AG10803 (cell line): ENCODE measurements at places on chromosomes 3 and 15.
A peak's percentile ranks its signal among the peaks of the same experiment; 100 is the strongest.

GRCh38 chr3:51816723-51817122 is 37.7 kb upstream of the IQCF6 start:
- no peak for DNase-seq

- DNase-seq: no peak
These were observed 39.5 kb downstream of the CFAP100 start for GRCh38 chr3:126434264-126434590.

DNA sequence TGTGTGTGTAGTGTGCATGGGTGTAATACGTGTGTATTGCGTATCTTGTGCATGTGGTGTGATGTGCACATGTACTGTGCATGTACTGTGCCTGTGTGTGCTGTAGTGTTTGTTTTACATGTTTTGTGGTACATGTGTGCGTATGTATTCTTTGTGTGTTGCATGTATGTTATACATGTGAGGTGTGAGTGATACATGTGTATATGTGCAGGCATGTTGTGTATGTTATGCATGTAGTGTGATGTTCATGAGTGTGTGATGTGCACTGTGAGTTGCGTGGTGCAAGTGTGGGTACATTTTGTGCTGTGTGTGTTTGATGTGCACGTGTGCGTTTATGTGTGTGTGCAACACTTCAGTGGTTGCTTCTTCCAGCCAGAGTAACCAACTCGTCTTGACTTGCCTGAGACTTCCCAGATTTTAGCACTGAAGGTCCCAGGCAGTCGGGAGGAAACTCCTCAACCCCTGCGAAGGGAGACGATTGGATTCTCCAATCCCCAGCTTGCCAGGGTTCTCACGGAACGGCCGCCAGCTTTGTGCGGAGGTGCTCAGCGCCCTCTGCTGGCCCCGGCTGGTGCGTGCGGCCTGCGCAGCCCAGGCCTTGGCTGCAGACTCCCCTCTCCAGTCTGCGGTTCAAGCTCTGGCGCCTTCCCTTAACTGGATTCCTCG is 3.6 kb downstream of the GALNT15 start:
- peak; percentile 89 for DNase-seq

GRCh38 chr3:98780343-98780742 is 17.2 kb downstream of the ST3GAL6 start:
- DNase-seq: peak; percentile 5

- DNase-seq: no peak
These were observed 72.1 kb upstream of the MAGI1 start for GRCh38 chr3:66110840-66111239.

- DNase-seq: peak; percentile 47
These were observed 21.2 kb downstream of the NGRN start for GRCh38 chr15:90286678-90287077.

- DNase-seq: no peak
These were observed 130.3 kb downstream of the DLG1 start for GRCh38 chr3:197168063-197168462.

GRCh38 chr3:149507491-149508324 is 33.2 kb downstream of the TM4SF4 start:
- DNase-seq: peak; percentile 34

DNA sequence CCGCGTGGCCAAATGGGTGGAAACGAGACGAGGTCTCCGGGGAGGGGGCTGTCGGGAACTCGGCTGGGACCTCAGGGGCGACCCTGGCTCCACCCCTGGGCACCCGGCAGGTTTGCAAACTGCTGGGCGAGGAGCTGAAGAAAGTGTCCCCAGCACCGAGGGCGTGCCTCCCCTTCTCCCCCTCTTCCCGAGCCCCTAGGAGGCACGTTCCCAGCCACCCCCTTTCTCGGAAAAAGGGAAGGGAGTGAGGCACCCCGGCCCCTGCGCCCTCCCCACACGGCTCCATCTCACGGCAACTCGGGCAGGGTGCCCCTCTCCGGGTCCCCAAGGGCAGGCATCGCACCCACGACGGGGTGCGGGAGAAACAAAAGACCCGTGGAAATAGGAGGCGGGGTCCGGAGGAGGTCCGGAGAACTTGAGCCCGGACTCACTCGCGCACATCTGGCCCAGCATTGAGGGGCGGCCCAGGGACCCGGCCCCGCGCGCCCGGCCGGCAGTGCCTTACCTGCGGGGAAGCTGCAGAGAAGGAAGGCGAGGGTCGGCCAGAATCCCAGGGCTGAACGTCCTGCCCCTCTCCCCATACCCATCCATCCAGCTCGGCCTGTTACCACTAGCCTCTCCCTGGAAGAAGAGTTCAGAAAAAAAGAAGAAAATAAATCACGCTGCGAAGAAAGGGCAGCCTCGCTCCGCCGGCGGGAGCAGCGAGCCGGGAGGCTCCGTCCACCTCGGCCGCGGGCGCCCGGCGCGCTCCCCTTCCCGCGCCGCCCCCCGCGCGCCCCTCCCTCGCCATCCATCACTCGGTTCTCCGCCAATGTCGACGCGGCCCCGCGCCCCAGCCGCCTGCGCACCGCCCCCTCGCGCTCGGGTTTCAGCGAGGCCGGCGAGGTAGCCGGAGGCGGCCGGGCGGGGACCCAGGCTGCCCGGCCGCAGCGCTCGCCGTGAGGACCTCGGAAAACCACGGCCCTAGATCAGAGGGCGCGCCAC is 16.3 kb downstream of the RGMA start:
- DNase-seq: peak; percentile 60

DNA sequence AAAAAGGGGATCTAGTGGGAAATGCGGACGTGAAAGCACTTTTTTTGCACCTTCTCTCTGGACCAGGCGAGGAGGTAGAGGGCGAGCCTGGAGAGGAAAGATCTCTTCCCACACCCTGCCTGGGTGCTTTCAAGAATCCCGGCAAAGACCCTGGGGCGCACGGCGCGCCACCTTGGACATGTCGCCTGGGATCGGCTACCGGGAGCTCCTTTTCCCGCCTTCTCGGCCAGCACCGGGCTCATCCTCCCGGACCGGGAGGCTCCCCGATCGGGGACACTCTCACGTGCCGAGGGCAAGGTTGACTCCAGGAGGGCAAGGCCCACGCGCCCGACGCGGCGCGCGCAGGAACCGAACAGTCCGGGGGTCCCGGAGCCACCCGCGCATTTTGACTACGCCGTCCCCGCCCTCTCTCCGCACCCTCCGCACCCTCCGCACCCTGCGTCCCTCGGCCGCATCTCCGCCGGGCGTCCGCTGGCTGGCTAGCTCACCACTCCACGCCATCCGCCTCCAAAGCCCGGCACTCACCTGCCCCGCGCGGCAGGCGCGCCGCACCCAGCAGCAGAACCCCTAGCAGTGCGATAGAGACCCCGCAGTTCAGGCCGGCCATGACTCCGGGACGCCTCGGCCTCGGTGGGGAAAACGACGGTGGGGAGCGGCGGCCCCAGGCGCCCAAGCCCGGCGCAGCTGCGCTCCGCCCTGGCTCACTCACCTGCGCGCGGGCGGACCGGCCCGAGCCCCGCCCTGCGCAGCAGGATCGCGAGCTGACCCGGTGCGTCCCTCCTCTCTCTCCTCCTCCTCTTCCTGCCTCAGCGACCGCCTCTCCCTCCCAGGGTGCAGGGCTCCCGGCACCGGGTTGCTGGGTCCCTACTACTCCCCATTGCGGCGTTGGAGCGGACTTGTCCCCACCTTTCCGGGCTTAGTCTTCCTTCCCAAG is at the start of gene CDCP1:
CDCP1 (minus strand) TSS at position 698 of the 934 bp plus-strand sequence; CDS start at position 607, 91 bp downstream.
- DNase-seq: no peak

DNA sequence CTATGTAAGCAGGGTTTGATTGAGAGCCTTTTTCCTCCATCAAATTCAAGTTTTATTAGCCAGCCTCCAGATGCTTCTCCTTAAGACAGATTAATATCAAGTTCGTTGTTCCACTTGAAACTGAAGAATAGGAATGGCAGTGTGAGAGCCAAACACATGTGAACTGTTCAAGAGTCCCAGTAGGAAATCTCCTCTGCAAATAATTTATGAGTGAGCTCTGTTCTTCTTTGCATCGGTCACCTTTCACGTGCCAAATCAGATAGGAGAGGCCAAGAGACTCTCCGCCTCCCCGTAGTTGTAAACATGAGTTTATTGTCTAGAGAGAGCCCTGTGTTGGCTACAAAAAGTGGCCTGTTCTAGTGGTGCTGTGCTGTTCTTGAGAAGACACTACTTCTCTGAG is 372.1 kb upstream of the NR2F2 start:
- no peak for DNase-seq

- no peak for DNase-seq
These were observed 126.2 kb downstream of the ASB7 start for GRCh38 chr15:100728371-100729201.

DNA sequence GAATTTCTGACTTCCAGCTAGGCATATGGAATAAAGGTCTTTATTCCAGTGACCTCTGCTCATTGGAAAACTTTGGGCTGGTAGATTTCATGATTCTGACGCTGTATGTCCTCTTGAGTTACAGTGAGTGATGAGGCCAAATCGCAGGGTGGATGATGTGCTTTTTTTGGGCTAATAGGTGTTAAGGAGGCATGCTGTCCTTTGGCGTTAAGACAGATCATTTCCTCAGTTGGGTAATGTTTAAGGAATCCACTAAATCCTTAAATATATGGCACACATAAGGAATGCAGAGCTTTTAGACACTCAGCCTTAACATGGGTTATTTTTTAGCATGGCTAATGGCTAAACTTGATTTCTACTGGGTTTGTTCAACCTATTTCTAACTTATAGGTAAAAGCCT is 87.9 kb downstream of the LPP start:
- DNase-seq: peak; percentile 41

- no peak for DNase-seq
These were observed 30.6 kb upstream of the SLC6A1 start for GRCh38 chr3:10961921-10962320.

- no peak for DNase-seq
These were observed 75.3 kb upstream of the LRRFIP2 start for GRCh38 chr3:37249717-37250116.

DNA sequence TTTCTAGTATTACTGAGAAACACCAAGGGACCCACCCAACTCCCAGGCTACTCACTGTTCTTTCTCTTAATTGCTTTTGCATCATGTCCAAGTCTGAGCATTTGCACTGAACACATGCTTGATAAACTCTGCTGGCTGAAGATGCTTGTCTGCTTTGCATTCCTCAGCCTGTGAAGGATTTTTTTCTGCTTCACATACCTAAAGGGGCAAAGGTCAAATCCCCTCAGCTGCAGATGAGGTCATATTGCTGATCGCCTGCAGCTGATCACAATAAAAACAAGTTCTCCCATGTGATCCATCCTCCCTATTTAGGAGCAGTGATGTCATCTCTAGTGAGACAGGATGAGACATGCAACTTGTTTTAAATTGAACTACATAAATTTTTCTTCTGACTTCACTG is 84.6 kb upstream of the DCBLD2 start:
- peak; percentile 89 for DNase-seq

GRCh38 chr3:124497487-124497886 is 232.8 kb upstream of the UMPS start:
- no peak for DNase-seq

DNA sequence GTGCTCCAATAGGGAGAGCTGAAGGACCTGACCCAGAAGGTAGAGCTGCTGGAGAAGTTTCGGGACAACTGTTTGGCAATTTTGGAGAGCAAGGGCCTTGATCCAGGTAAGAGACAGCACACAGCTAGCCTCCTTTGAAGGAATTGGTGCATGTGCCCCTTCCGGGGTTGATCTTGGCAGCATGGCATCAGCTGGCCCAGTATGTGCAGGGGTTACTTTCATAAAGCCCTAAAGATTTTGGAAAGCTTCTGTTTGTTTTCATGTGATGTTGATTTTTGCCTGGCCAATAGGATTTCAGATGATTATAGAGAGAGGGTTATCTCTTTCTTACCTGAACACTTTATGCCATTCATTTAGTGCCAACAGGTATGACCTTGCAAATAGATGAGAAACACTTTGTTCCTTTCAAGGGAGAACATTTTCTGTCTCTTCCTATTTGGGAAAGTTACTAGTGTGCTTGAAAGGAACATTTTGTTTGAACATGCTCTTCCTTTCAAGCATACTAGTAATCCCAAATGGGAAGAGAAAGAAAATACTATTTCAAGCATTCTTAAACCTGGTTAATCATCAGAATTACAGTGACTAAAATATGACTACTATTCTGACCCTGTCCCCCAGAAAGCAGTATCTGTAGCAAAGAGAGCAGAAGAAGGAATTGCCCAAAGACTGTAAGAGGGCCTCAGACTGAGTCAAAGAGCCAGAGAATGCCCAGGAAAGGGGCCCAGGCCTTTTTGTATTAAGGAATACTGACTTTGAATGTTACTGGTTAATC is 7.5 kb downstream of the KNSTRN start:
- DNase-seq: no peak

DNA sequence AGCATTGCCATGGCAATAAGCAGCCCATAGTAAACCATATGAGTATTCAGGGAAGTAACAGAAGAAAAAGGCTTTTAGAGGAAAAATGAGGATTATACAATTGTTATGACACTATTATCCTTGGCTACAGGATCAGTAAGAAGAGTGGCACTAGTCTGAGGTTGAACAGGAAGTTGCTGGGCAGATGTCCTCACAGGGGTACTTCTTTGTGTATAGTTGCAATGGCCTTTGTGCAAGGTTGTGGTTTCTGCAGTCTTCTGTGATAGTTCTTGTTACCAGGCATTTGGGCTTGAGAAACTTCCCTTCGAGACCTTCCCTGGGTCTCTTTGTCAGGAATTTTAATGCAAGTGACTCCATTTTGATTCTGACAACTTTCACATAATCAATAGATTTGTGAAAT is 100.6 kb upstream of the ATP11B start:
- no peak for DNase-seq

- DNase-seq: no peak
These were observed 34.7 kb downstream of the SHC4 start for GRCh38 chr15:48928877-48929538.

GRCh38 chr3:193942516-193943055 is 193.4 kb upstream of the HES1 start:
- DNase-seq: no peak

GRCh38 chr3:187745201-187746058 is at the start of gene BCL6:
BCL6 (minus strand) TSS chr3:187745468; CDS start chr3:187733693, 11,775 bp downstream.
- DNase-seq: peak; percentile 99

DNA sequence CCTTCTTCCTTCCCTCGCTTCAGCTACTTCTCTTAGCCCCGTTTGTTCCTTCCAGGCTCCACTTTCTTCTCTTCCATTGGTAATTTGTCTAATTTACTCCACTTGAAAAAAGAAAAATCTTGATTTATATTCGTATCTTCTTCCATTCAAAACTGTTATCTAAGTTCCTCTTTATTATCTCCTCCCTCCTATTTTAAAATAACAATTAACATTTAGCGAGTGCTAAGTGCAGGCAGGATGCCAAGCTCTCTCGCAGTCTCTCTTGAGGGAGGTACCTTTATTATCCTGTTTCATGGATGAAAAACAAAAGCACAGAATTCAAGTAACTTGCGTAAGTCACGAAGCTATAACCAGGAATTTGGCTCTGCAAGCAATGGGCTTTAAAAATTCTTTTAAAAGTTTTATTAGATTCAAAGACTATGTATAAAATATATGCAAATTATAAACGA is 418.9 kb upstream of the NAALADL2 start:
- peak; percentile 82 for DNase-seq

GRCh38 chr3:173624086-173624485 is 226.5 kb downstream of the NLGN1 start:
- no peak for DNase-seq

- DNase-seq: no peak
These were observed 75.1 kb downstream of the B3GNT5 start for GRCh38 chr3:183328164-183328563.

GRCh38 chr15:99442252-99442897 is 123.4 kb upstream of the MEF2A start:
- peak; percentile 95 for DNase-seq

- DNase-seq: peak; percentile 59
These were observed 17.5 kb upstream of the POC1A start for GRCh38 chr3:52171514-52172261.

GRCh38 chr3:126392246-126392645 is 2.5 kb upstream of the CFAP100 start:
- no peak for DNase-seq
